ENCODE measurements at places on chromosomes 4 and X.

- DNase-seq, result peak; percentile 82
Observed at GRCh38 chr4:156505341-156505955, 466.2 kb downstream of the PDGFC start.

- DNase-seq, result no peak
Observed at GRCh38 chr4:150345207-150345744, 236.7 kb upstream of the MAB21L2 start.

GRCh38 chrX:56099271-56099670, 132.9 kb upstream of the KLF8 start:
- no peak for DNase-seq

- no peak for DNase-seq
Observed at GRCh38 chr4:79334783-79335182, 8.9 kb upstream of the NAA11 start.

DNA sequence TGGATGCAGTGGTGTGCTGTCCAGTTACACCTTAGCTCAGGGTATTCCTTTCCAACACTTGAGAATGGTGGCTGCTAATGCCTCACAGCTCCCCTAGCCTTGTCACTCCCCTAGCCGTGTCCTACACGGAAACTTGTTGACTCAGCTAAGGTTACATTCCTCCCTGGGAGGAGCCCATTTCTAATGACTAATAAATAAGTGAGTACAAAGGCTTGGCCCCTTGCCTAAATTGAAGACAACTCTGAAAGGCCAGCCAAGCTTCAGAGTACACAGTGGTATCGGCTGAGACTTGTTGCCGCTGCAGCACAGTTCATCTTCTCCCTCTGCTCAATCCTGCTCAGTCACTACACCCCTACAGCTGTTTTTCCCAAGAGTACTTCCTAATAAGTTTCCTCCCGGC, 21.2 kb upstream of the SLC25A31 start:
- DNase-seq, result no peak

DNA sequence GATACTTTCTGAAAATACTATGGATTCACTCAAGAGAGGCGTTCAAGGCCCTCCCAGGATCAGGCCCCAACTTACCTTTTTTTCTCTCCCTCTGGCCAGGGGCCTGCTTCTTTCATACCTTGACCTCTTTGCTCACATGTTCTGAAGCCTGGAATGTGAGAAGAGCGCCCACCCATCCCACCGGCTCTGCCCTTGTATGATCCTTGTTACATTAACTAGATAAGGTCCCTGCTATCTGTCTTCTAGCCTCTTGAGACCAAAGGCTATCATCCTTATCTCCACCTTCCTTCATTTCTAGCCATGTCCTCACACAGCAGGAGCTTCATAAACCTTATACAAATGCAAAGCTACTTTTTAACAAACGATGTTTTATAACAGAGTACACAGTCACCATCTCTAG, 45.9 kb downstream of the PROM1 start:
- DNase-seq, result no peak

DNA sequence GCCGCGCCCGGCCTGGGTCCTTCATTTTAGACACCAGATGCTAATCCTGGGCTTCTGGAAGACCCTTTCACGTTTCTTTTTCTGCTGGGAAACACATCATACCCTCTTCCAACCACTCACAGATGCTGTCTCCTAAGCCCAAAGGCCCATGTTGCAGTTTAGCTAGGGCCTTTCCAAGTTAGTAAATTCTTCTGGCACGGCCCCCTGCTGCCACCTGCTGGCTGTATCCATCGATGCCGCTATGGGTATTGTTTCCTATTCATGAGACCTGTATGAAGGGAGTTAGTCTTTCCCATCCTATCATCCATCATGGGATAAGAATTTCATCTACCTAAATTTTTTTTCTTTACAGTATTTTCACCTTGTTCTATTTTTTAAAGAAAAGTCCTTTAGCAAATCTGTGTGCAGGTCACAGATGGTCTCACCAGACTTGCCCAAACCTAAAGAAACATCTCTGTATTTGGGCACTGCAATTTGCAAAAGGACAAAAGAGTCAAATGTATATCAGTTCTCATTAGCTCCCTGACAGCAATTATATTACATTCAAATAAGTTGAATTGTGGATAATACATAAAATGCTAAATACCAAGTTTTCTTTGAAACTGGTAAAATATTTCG, 37.8 kb upstream of the SLC9A7 start:
- DNase-seq, result peak; percentile 92

- DNase-seq, result no peak
Observed at GRCh38 chr4:64756016-64756415, 346.8 kb upstream of the TECRL start.

DNA sequence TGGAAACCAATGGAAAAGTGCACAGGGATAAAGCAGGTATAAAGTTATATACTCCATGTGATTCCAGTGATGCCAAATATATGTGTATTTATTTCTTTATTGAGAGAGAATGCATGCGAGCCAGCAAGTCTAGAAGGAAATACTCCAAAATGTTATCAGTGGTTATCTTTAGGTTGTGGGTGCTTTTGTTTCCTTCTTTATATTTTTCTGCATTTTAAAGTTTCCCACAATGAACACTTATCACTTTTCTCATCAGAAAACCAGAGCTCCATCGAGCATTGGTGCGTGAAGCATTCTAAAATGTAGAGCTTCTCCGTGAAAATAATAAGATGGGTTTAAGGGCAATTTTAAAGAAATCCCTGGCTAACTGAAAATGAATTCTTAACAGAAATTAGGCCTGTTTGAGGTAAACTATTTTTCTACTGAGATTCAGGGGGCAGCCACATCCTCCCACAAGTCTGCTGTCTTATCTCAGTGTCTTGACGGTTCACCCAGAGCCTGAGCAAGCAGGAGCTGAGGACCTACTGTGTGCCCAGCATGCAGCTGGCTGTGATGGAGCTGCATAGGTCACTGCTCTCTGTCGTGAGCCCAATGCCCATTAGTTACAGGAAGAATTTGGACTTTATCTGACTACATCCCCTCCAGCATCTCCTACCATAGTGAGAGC, 18.7 kb upstream of the CD40LG start:
- no peak for DNase-seq

DNA sequence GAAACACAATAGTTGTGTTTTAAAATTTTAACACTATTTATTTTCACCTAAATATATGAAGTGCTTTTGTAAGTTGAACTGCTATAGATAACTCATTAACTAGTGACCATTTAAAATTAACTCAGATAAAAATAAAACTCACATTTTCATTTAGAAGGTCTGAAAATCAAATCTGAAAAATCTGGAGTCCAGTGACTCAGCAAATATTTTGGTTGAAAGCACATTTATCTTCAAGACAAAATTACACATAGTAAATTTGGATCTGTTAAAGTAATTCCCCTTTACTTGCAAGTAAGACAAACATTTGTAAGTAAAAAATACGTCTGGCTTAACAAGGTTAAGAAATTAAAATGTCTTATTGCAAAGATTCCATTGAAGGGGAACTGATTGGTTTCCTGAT, 589.1 kb downstream of the TRIML1 start:
- no peak for DNase-seq

DNA sequence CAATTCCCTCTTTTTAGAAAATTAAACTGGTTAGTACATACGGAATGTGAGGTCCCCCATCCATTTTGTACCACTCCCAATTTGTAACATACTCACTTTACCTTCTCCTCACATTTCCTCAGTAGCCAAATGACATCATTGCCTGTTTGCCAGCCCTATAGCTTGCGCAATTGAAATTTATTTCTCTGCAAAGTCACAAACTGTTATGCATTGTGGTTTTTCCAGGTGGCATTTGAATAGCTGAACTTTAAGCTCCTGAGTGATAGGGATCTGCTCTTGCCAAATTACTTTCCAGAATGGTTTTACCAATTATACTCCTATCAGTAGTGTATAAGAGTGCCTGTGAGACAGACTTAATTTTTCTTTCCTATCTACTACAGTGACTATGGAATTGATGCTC, 7.7 kb downstream of the COL4A5 start:
- DNase-seq, result no peak

DNA sequence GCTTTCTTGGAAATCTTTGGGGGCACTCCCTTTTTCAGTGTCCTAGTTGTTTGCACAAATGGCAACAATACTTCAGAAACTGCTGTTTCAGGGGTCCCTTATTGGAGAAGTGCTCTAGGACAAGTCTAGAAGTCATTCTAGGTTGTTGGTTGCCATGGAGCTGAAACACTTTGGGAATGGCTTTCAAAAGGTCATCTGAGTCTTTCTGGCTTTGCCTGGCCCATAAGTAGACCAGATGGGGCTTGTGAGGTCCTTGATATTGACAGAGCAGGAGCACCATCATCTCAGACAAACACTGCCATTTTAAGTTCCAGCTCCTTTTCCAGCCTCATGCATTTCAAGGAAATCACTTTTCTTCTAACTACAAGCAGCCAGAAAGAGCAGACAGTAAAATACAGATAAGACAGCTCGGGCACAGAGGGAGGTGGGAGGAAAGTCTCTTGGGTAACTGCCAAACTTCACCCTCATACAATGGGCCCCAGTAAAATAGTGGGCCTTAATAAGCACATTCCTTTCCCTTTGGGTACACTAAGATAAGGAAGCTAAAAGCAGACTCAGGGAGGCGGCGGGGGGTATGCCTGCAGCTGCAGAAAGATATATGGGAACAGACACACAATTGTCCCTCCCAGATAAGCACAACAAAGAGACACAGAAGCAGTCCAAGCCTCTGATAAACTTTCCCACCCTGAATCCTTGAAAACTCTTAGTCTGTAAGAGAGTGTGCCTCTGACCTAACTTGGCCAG, 8.5 kb upstream of the NXF3 start:
- DNase-seq, result peak; percentile 66

DNA sequence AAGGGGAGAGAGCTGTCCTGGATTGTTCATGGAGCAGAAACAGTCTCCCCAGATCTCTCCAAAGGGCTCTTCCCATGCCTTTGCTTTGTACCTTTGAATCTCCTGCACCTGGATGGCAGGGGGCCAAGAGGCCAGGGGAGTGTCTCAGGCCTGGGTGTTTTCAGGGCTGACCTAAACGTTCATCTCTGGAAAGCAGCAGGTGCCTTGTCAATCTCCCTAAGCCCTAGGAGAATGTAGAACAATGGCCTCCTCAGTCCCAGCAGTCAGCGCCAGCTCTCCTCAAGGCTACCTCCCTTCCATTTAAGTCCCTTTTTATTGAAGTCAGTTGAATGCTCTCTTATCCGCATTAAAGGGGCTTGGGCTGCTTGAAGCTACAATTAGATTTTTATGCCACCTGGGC, 31.2 kb upstream of the NSUN7 start:
- peak; percentile 75 for DNase-seq
